ENCODE measurements at places on chromosomes 11 and 22.

- no peak for DNase-seq
Observed at GRCh38 chr22:40651057-40651456, 14.5 kb upstream of the MRTFA start.

GRCh38 chr11:27861706-27862430 is 161.6 kb upstream of the BDNF start:
- DNase-seq = no peak

GRCh38 chr11:73559743-73560142 is 38.2 kb downstream of the FAM168A start:
- no peak for DNase-seq

GRCh38 chr22:49148895-49149418 is 678.7 kb downstream of the BRD1 start:
- DNase-seq = no peak

- no peak for DNase-seq
Observed at GRCh38 chr11:26575946-26576345, 3.9 kb upstream of the MUC15 start.

DNA sequence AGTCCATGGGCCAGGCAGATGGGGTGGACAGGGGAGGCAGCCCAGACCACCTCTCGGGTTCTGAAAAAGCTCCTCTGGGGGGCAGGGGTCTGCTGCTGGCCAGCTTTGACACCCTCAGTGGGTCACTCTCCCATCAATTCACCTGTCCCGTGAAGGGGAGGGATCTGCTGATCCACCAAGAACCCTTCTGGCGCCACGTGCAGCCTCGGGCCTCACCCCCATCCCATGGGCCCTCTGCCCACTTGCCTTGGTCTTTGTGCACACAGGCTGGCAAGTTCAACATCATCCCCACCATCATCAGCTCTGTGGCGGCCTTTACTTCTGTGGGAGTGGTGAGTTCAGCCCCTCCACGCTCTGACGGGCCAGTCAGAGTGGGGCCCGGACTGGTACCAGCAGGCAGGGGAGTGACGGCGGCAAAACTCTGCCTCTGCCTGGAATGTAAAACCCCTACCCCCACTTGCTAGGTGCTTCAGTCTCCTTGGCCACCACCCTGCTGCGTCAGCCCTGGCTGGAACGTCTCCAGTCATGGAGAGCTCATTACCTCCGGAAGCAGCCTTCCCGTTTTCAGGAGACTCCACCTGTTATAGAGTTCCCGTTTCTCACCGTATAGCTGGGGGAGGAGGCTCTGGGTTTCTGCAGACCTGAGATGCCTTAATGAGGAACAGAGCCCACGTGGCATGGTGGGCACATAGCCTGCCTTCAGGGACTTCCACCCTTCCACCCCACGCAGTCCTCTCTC is 12.7 kb downstream of the PRG3 start:
- no peak for DNase-seq

DNA sequence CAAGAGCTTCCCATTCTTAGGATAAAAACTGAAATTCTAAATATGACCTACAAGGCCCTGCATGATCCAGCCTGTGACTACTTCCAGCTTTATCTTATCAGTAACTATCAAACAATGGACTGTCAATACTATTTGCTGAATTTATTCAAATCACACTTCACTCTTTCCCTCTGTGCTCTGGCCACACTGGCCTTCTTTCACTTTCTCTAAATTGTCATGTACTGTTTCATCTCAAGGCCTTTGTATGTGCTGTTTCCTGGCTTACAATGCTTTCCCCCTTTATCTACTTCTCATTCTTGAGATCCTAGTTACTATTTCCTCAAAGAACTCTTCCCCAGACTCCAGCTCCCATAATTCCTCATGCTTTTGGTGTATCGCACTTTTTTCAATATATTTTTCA is 5.6 kb downstream of the TIMM10B start:
- DNase-seq = no peak

DNA sequence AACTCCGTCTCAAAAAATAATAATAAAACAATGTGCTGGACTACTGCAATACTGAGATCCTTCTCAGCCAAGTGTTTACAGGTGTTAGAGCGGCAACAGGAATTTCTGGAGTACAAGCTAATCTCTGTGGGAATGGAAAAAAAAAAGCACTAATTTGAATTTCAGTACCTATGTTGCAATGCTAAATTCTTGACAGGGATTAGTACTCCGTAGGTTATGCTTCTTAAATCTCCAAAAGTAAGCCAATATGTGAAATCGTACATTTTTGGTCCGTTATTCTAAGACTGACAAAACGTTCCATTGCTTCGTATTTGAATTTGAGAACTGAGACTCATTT is 1.1 kb downstream of the ATL3 start:
- no peak for DNase-seq

GRCh38 chr11:69080257-69080995 is 31.7 kb downstream of the TPCN2 start:
- DNase-seq = peak; percentile 33

DNA sequence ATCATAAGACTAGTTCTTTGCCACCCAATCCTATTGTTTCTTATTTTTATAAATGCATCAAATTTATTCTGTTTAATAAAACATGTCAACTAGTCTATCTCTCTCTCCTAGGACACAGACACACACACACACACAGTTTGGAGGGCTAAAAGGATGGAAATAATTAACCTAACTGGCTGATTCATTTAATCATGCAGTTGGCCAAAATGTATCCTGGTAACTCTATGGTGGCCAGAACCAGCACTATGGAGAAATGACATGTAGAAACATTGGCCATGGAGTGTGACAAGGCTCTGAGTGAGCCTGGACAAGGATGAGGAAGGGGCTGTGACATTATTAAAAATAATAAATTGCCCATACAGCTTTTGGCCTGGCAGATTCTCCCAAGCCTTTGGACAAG is 64.1 kb downstream of the CLPB start:
- DNase-seq = no peak

- no peak for DNase-seq
Observed at GRCh38 chr11:4581443-4581842, at the start of gene OR52I2. OR52I2 (plus strand) TSS chr11:4581743.

DNA sequence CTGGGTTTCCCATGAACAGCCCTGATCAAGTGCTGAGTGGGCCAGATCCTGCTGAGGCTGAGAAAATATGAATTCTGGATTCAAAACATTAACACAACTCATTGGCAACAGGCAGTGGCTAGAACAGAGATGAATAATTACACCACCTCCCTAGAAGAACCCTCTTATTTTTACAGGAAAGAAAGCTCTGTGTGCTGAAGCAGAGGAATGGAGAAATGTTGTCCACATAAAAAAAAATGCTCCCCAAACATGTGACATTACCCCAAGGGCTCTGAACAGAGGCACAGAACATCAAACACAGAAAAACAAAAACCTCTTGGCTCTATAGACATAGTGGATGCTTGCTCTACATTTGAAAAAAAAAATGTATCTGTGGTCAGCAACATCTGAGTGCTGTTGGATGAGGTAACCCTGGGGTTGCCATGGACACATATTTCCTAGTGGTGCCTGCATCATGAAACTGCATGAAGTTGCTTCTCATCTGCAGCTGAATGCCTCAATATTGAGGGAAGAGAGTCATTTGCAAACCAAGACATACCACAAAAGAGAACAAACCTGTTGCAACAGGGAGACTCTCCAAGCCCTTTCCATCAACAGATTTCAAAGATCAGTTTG is 98.8 kb downstream of the SNX19 start:
- DNase-seq = no peak

DNA sequence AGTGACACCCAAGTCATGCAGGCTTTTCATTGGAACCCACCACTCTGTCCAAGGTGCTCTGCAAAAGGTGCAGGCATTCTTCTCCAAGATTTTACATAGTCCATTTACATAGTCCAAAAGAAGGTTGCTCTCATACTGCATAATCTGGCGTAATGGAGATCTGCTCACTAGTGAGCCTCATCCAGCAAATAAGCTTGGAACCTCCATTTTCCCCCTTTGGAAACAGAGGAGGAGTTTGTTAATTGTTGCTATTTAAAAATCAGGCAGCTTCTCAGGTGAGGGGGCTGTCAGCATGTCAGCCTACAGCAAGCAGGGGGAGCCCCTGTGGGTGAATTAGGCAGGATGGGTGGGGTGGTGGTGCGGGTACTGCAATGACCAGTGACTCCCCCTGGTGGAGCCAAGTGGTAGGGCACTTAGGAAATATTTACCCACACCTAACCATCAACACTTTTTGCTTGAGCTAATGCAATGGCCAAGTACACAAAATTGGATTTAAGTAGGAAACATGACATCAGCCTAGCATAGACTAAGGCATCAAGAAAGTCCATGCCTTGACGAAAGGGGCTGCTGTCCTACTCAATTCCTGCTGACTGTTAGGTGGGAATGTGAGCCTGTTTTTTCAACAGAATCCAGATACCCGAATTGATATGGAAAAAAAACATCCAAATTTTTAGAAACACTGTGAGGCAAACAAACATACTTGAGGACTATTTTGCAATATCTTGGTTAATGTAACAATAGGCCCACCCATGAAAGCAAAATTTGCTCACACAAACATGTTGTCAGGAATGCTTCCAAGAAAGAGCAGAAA is 64.5 kb downstream of the AMBRA1 start:
- DNase-seq = peak; percentile 56

DNA sequence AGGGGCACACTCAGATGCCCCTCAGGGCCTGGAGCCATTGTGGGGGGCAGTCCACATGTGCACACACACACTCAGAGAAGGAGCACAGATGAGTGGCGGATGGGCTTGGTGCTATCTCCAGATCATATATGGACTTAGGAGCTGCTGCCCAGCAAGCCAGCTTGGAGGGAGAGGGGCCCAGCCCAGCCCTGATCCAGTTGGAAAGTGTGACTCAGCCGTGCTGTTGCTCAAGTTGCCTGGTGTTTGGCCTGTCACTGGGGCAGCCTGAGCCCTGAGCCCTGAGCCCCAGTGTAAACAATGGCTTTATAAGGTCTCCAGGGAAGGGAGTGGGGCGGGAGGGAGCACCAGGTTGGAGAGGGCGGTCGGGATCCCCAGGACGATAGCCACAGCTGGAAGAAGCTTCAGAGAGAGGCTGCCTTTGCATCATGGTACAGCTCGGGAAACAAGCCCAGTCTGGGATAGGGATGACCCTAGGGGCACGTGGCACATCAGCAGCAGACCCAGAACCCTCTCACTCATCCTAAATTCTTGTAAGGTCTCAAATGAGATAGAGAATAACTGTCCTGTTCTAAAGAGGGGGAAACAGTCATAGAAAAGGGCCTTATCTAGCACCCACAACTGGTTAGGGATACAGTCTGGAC is 4.8 kb downstream of the SELENOM start:
- no peak for DNase-seq

DNA sequence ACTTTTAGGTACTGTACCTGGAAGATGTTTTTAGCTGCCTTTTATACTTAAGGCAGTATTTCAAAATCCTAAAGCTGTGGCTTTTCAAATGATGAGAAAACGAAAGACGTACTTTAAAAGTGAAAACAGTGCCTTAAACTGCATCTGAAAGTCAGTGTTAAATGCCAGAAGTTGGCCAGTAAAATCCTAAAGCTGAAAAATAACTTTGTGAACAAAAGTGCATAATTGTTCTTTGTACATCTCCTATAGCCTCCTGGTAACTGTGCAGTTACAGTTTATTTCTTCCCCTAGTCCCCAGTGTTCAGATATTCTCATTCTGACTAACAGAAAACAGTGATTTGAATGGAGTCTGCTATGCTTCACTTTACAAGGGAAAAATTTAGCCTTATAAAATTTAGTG is 6.8 kb downstream of the EED start:
- no peak for DNase-seq

GRCh38 chr22:21594865-21595452 is 27.4 kb downstream of the UBE2L3 start:
- no peak for DNase-seq

DNA sequence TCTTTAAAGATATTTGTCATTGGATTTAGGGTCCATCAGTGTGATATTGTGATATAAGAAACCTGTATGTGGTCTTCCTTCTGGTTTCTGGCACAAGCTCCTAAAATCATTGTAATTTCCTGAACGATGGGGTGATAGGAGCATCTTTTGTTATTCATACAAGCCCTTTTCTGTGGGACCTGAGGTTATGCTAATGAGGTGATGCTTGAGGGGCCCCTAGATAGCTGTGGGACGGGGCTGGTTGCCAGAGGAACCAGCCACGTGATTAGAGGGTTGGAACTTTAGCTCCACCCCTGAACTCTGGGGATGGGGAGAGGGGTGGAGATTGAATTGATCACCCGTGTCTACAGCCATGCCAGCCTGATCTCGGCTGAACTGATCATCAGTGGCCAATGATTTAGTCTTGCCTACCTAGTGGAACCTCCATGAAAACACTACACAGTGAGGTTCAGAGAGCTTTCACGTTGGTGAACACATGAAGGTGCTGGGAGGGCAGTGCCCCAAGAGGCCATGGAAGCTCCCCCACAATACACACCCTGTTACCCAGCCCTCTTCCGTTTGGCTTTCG is 62.8 kb downstream of the BCR start:
- DNase-seq = no peak

- DNase-seq = no peak
Observed at GRCh38 chr11:35723913-35724312, 61.3 kb downstream of the TRIM44 start.

GRCh38 chr22:21714059-21714770 is 21.4 kb downstream of the YPEL1 start:
- no peak for DNase-seq

- DNase-seq = peak; percentile 73
Observed at GRCh38 chr22:38700270-38700788, 414 bp downstream of the JOSD1 start.

DNA sequence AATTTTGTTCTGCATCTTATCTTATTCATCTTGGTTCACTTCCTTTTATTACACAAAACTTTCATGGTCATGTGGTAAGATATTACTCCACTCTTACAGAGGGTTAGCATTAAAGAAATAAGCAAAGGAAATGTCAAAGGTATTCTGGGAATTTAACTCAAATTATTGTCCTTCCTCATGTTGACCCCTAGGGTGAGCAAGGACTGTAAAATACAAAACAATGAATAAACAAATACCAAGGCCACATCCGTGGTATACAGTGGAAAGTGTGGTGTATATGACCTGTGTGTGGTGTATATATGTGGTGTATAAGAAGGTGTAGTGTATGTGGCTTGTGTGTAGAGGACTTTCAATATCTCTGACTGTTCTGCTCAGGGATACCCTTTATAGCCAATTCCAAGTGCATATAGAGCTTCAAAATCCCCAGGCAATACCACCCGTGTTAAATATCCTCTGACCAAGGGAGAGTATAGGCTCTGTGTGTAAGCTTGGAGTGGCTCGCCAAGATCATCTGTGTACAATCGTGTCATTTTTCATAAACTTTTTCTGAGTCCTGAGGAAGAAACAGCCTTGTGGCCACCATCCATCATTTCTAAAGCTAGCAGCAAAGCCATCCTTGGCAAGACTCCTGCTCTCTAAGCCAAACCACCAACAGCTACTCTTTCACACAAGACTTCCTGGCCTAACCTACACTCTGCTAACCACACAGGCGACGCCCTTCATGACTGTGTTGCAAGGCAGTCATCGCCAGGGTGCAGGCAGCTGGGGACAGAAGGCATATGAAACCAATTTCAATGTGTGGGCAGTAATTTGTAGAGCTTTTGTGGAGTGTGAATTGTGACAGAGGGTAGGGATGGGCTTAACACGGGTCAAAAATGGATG is 548.0 kb downstream of the ETS1 start:
- DNase-seq = no peak

All from LoVo (cell line).